Left ventricle myocardium superior (tissue), 1 donor: ENCODE measurements at places on chromosomes 1 and 21.

DNA sequence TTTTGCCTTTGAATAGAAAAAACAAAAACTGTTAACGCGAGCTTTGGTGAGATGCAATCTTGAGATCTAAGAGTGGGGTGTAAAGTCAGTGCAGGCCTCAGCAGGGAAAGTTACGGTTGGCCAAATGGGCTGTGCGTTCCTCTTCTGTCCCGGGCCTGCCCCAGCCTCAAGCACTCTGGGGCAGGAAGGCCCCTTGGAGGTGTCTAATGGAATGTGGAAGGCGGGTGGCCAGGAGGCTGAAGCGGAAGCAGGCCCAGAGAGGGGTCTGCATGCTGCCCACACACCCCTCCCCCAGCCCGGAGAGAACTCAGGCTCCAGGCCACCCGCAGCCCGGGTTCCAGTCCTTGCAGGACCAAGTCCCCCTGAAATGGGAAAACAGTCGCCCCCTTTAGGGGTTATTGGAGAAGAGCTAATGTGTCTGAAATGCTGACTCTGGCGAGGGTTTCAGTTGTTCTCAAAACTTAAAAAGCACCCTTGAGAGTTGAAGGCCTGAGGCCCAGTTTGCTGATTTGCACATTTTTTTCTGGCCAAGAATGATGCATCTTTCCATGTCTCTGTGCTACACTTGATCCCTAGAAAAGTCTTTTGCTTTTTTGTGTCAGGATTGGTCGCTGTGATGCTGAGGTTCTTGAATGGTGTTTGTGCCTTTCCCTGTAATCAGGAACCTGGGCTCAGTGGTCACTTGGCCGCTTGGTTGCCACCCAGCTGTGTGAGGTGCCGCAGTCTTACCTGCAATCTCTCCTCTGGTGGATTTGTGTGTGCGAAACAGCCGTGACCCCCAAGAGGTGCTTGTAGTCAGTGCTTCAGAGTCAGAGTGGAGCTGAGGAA, 2.0 kb downstream of the COL18A1 start:
- peak; percentile 39 for DNase-seq

DNA sequence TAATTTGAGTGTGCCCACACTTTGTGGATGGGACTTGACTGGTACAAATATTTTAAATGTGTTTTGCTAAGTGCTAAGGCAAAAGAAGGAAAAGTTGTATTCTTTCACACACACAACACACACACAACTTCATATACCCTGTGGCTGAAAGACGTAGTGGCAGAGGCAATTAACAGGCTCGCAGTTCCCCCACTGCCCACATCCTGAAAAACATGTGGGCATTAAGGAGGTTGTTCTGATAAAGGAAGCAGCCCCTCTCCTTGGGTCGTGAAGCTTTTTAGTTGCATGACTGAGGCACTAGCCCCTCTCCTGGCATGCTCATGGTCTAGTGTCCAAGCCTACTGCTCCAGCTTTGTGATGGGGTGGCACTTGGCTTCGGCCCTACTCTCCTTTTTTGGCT, 14.3 kb upstream of the ADAM30 start:
- no peak for DNase-seq

DNA sequence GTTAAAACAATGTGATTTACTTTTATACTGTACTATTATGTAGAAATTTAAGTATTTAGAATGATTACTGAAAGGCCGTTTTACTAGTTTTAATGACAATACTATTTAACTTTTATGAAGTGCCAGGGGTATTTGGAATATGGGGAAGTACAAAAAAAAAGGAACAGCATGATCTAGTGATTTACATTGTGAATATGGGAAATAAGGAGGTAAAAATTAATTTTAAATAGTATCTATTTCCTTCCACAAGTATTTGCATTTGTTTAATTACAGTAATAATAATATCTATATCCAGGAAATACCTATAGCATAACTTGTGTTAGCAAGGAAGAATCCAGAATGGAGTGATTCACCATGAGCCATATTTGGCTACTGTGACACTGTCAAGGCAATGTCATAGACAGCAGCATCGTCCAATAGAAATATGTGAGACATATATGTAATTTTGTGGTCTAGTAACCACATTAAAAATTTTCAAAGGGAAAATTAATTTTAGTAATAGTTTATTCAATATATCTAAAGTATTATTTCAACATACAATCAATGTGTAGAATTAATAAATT, 22.0 kb downstream of the CNST start:
- no peak for DNase-seq

GRCh38 chr1:183234660-183235476, 48.8 kb downstream of the LAMC2 start:
- DNase-seq, result peak; percentile 57

DNA sequence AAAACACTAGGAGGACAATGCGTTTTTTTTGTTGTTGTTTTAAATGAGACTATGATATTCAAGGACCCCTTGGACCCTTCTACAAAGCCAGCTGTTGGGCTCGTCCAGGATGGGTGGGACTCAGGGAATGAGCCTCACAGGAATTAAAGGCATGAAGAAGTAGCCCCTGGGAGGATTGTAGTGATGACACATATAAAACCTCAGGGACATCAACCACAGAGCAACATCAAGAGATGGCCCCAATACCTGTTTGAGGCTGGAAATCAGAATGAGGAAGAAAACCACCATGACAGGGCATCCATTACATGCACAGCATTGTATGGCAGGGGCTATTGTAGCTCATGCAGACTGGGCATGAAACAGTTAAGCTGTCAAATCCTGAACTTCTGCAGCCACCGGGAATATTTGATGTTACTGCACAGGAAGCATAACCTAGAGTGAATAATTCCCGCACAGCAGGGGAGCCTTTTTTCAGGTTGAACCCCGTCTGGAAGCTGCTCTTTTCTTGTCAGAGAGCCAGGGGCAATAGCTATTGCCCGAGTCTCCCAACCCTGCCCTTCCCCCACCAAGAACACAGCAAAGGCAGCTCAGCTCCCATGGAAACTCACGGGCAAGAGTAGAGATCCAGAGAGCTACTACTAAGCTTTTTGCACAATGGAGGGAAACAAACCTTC, 140.2 kb upstream of the FGGY start:
- DNase-seq, result no peak

GRCh38 chr1:209276321-209276720, 307.2 kb upstream of the CAMK1G start:
- DNase-seq, result no peak

GRCh38 chr21:28811860-28812259, 180.8 kb downstream of the LTN1 start:
- no peak for DNase-seq

GRCh38 chr21:34545079-34545884, 33.3 kb upstream of the KCNE1 start:
- no peak for DNase-seq

GRCh38 chr1:68456202-68456601, 6.4 kb upstream of the RPE65 start:
- DNase-seq, result no peak

DNA sequence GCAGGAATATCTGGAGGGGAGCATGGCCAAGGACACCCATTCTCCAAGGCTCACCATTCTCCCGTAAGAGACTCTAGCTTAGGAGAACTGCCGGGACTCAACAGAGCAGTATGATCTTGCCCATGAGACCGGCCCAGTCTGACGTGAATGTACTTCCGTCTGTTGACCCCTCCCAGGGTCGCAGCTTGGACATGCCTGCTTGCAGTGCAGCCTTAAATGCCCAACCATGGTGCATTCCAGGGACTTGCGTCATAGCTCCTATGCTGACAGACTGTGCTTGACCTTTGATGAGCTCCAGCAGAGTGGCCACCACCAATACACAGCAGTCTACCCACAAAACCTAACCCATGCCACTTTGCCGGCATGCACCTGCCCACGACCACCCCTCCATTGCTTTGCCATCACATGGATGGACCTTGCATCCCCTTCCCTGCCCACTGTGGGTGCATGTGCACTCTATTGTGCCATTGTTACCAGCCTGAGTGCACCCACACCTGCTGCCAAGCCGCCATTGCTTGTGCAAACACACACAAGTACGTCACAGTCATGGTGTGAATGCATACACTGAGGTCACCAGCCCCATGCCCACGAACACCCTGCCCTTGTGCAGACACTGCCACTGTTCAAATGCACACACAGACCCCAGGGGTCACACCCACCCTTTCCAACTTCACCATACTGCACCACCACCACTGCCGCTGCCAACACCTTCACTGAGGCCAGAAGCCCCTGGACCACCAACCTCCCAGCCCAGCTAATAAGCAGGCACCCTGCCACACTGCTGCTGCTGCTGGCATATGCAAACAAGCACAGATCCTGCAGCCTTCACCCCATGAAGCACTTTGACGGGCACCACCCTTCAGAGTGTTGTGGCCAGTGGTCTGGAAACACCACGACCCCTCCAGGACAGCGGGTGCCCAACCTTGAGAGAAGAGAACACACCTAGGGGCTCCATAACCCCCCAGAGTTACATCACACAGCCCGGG, 1141.3 kb downstream of the BRINP3 start:
- DNase-seq, result no peak

GRCh38 chr1:205537386-205538018, 33.0 kb downstream of the CDK18 start:
- no peak for DNase-seq

DNA sequence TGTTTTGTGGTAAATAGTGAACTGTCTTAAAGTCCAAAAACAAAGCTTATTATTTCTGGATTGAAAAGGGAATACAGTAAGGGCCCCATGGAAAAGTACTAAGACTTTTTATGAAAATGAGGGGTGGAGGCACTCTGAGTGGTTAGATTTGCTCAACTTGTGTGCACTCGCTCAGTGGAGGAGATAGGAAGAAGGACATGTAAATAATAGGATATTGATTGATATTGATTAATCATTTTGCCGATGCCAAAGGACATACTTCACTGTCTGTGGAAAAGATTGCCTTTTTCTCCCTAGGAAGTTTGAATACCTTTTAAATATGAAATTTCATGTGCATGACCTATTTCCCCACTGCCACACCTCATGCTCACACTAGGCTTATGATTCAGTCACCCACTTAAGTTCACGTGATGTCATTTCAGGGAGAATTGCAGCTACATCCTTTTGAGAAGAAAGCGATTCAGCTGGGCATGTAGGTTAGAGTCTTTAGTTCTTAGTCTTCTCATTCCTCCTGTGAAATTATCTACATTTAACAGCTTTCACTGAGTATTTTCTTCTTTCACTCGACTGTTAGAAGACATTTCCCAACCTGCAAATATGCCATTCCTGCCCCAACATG, 5.0 kb downstream of the MTR start:
- DNase-seq, result no peak

DNA sequence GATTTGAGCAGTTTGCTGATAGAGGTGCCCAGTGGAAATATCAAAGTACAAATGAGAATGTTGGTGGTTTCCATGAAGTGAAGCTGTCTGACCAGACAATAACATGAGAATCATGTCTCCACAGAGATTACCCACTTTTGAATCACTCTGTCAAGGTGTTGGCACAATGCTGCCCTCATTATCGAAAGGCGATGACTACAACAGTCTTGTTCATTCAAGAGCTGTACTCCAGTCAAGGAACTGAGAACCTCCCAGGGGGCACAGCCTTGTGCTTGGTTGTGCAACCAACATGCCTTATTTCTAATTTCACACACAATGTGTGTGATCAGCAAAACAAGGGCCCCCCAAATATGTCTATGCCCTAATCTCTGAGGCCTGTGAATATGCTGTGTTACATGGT, 35.7 kb downstream of the ETS2 start:
- no peak for DNase-seq

- peak; percentile 39 for DNase-seq
Observed at GRCh38 chr1:25065795-25066238, 135.7 kb upstream of the RUNX3 start.

GRCh38 chr1:3922201-3922725, 22.2 kb upstream of the C1orf174 start:
- no peak for DNase-seq

DNA sequence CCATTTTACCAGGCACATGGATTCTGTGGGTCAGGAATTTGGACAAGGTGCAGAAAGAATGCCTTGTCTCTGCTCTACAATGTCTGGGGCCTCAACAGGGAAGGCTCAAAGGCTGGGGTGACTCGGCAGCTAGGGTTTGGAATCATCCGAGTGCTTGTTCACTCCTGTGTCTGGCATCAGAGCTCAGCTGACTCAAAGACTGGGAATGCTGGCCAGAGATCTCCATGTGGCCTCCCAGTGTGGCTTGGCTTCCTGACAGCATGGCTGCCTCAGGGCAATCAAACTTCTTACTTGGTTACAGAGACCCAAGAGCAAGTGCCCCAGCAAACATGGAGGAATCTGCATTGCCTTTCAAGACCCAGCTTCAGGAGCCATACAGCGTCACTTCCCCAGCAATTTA, 110.5 kb downstream of the TOMM20 start:
- DNase-seq, result no peak

GRCh38 chr1:226951286-226952117, 11.4 kb downstream of the COQ8A start:
- DNase-seq, result no peak

GRCh38 chr1:25020851-25021590, 90.9 kb upstream of the RUNX3 start:
- peak; percentile 22 for DNase-seq

- no peak for DNase-seq
Observed at GRCh38 chr1:63817152-63817667, 43.4 kb downstream of the ROR1 start.

- no peak for DNase-seq
Observed at GRCh38 chr1:244074559-244075171, 23.6 kb downstream of the ZBTB18 start.

DNA sequence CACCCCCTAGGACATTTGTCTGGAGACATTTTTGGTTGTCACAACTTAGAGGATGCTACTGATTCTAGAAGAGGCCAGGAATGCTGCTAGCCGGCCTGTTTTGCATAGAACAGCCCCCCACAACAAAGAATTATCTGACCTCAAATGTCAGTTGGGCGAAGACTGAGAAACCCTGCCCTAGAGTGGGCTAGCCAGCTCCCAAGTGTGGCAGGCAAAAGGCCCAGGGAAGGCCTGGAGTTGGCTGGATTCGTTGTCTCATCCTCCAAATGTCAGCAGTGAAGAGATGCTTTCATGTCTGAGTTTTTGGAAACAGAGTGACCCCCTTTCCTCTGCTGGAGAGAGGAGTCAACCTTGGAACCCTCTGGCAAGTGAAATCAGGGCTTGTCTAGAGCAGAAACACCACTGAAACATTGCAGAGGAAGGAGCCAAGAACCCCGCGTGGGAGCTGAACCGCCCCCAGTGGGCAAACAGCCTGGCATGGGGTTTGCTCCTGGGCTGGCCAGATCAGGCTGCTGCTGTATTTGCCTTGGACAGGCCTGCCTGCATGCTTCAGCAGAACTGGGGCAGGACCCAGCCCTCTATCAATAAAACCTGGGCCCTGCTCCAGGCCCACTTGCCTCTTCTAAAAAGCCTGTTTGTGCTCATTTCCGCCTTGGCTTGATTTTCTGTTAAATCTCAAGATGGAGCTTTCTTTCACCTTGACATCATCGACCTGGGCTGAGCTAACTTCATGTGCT, 32.9 kb downstream of the RASSF5 start:
- DNase-seq, result peak; percentile 41

- no peak for DNase-seq
Observed at GRCh38 chr1:229808272-229808671, 182.2 kb downstream of the URB2 start.

DNA sequence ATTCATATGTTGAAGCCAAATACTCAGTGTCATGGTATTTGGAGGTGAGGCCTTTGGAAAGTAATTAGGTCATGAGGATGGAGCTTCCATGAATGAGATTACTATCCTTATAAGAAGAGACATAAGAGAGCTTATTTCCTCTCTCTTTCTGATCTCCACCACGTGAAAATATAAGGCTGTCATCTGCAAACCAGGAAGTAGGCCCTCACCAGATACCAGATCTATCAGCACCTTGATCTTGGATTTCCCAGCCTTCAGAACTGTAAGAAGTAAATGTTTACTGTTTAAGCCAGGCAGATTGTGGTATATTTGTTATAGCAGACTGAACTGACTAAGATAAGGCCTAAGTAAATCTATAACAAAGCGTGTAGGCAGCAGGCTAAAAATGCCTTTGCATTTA, 25.3 kb downstream of the RBM11 start:
- no peak for DNase-seq
